GM13977 (cell line): ENCODE measurements at places on chromosomes 13 and 19.
A peak's percentile ranks its signal among the peaks of the same experiment; 100 is the strongest.

DNA sequence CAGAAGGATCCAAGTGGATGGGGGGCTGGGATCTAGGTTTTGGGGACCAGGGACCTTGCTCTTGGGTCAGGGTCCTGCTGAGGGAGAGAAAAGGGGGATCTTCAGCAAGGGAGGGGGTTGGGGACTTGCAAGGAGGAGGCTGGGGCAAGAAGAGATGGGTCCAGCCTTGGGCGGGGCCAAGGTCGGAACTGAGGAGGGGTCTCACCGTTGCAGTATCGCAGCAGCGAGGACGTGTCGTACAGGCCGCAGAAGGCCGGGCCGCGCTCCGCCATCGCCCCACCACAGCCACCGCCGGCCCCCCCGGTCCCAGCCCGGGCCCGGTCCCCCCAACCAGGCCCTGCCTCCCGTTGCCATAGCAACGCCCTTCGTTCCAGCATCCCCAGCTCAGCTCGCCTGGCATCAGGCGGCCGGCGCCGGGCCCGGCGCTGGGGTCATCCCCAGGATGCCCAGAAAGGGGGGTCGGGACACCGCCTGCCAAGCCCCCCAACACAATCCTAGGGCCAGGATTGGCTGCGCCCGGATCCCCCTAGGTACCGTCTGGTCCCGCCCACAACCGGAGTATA is 6.0 kb upstream of the EML2 start:
- DNase-seq = no peak

- peak; percentile 83 for DNase-seq
These were observed 9.9 kb downstream of the RANBP3 start for GRCh38 chr19:5967994-5968430.

DNA sequence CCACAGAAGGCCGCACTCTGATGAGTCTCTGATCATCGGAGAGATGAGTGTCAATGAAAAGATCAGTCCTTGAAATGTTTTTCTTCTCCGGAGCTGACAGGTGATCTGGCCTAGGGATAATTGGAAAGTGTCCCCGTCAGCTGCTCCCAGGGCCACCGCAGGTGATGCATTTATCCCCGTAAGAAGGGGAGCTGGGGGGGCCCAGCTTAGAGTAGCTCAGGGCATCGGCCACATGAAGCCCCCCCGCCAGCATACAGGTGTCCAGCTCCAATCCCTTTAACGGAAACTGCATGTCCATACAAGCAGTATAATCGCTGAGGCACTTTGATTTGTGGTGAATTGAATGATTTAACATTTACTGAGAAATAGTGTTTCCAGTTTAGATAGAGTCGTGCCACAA is 27.7 kb downstream of the ATP4B start:
- no peak for DNase-seq

DNA sequence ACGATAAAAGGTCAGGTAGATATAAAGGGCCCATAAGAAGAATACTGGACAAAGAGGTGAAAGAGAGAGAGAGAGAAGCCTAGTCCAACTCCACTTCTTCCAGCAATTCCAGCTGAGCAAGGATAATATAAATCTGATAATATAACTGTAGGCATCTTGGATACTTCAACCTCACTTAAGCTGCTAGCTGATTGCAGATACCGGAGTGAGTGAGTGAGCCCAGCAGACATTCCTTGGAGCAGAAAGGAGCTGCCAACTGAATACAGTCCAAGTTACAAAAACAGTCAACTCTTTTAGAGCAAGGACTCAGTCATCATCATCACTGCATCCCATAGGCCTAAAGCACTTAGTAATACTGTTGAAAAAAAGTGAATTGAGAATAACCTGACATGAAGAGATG is 387.6 kb downstream of the SLITRK6 start:
- DNase-seq = no peak

DNA sequence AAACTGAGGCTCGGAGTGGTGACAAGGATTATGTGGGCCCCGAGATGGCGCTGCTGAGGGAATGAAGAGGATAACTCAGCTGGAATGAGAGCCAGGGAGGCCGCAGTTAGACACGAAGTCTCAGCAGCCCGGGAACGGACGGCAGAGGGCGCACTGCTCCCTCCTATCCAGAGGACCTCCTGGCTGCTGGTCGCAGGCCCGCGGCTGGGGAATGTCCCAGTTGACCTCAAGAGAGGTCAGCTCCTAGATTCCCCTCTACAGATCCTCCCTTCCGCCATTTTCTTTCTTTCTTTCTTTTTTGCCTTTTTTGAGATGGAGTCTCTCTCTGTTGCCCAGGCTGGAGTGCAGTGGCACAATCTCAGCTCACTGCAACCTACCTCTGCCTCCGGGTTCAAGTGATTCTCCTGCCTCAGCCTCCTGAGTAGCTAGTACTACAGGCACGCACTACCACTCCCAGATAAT is 24.1 kb upstream of the ASPDH start:
- peak; percentile 86 for DNase-seq

GRCh38 chr13:110648146-110648819 is 32.9 kb downstream of the NAXD start:
- DNase-seq = no peak

DNA sequence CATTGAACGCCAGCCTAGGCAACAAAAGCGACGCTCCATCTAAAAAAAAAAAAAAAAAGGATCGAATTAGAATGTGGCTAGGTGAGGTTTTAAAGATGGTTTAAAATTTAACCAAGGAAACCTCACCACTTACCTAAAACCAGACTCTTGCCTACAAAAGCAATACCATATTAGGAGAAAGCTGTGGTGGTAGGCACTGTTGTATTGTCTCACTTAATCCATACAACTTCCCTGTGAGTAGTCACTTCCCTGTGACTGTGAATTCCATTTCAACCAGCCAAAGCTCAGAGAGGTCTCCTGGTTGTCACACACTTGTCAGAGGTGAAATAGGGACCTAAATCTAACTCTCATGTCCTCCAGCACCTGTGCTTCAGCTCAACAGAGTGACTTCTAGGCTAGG is 15.4 kb downstream of the SHISA2 start:
- no peak for DNase-seq

DNA sequence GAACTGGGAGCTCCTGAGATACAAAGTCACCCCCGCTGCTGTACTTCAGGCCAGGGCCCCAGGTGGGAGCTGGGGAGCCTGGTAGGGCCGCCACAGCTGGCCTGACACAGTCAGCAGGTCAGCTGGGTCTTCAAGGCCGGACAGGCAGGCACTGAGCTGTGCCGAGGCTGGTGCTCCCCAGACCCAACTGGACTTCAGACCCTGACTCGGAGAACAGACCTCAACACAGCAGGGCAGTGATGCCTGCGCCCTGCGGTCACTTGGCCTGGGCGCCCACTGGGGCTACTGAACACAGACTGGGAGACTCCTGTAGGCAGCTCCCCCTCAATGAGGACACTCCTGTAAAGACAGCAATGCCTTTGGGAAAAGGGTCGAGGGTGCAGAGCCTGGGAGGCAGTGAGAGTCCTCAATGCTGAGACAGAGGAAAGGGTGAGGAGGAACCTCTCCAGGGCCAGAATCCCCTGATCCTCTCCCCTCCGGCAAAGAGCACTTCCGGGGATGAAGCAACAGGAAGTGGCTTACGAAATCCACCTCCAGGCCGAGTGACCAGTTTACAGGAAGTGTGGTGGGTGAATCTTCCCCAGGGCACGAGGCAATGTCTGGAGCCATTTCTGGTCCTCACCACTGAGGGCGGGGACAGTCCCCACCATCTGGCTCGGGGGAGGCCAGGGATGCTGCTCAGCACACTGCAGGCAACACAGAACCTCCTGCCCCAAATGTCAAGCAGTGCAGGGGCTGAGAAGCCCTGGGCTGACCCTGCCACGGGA is 40.8 kb upstream of the ISYNA1 start:
- DNase-seq = peak; percentile 87

GRCh38 chr19:46624958-46625661 is at the start of gene PTGIR:
TSS of gene PTGIR (minus strand) at chr19:46625089. CDS start at chr19:46624225, 864 bp downstream.
- no peak for DNase-seq

DNA sequence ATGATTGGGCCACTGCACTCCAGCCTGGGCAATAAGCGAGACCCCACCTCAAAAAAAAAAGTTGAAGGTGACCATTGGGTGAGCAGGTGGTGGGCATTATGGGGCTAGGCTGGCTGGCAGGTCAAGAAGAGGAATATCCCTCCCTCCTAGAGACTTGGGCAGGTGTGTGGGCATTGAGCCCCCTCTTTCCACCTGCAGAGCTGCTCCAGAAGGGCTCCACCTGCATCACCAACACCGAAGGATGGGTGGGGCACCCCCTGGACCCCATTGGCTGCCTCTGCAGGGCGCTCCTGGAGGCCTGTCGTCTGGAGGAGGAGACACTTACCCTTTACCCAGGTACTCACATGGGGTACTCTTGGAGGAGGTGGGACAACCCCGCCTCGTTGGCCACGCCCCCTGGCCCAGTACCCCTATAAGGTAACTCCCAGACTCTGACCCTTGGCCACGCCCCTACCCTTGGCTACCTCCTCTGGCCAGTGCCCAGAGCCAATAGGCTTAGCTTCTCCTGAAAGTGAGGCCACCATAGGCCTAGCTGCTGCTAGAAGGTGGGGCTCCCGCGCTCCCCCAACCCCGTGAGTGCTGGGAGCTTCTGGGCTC is 21.9 kb downstream of the ZSWIM4 start:
- peak; percentile 74 for DNase-seq

DNA sequence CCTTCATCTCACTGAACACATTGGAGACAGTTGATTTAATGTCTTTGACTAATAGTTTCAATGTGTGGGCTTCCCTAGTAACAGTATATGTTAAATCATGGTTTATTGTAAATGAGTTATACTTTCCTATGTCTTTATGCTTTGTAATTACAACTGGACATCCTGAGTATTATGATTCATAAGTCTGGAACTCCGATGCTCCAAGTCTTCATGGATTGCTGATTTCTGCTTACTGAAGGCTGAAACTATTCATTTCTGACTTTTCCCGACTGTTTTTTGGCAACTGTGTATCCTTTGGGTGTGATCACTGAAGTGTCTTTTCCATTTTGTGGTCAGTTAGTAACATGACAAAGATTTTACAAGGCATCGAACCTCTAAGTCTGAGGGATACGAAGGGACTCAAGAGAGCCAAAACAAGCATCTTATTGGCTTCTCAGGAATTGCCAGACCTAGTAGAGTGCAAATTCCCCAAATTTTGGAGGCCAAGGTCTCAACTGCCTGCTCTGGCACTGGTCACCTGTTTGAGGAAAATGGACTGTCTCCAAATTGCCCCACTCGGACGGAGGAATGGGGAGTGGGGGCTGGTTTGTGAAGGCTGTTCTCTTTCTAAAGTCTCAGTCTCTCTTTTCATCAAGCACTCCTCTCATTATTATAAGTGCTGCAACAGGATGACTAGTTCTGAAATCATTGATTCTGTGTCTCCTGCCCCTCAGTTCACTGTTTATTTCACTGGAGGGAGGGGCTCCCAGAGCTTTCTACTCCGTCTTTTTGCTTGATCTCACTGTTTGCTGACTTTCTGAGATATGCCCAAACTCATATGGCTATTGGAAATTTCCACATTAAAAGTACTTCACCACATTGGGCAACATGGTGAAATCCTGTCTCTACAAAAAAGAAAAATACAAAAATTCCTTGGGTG is 20.2 kb upstream of the CD70 start:
- no peak for DNase-seq

GRCh38 chr19:46471116-46471733 is at the start of gene PNMA8A:
TSS of gene PNMA8A (minus strand) at chr19:46471563. CDS start at chr19:46471035, 528 bp downstream.
- DNase-seq = no peak

- DNase-seq = no peak
These were observed 1399.5 kb downstream of the PCDH9 start for GRCh38 chr13:65830411-65831205.

DNA sequence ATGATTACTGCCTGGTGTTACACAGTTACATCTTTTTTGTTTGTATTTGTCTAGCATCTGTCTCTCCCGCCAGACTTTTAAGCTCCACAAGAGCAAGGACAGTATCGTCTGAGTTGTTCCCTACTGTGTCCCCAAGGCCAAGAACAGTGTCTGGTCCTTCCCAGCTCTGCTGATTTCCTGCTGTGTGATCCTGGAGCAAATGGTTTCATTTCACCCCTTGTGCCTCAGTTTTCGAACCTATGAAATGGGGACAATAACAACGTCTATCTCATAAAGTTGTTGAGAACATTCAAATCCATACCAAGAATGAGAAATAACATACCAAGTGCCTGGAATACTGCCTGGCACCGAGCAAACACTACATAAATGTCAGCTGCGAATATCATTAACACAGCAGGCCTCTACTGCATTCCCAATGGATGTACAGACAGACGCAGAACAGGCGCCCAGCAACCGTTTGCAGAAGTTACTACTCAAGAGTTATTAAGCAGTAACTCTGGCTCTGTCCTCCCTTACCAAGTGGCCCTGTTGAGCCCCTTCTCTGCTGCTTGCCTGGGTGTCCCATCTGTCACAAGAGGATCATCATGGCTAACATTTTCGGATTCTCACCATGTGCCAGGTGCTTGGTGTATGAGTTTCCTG is 11.4 kb downstream of the XRCC1 start:
- no peak for DNase-seq

- DNase-seq = no peak
These were observed 151.5 kb downstream of the NHLRC3 start for GRCh38 chr13:39189778-39190177.

GRCh38 chr19:14473073-14473977 is 1.8 kb downstream of the PTGER1 start:
- peak; percentile 66 for DNase-seq

- DNase-seq = no peak
These were observed 72.3 kb downstream of the NAA16 start for GRCh38 chr13:41383386-41383785.

DNA sequence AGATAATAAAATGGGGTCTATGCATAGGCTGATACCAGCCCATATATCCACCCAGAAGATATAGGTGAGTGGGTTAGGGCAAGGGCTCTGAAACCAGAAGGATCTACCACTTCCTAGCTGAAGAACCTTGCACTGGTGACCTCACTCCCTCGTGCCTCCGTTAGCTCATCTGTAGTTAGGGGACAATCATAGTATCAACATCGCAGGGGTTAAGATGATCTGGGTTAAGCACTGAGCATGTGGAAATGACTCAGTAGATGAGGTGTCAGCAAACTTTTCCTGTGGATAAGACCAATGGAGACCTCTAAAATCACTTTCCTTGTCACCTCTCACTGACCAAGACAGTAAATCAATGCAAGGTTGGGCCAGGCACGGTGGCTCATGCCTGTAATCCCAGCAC is 30.5 kb downstream of the TNFSF14 start:
- DNase-seq = no peak

- DNase-seq = no peak
These were observed 16.3 kb upstream of the C19orf12 start for GRCh38 chr19:29731331-29731850.

- peak; percentile 66 for DNase-seq
These were observed 539 bp downstream of the ZNF554 start for GRCh38 chr19:2820112-2820702.

DNA sequence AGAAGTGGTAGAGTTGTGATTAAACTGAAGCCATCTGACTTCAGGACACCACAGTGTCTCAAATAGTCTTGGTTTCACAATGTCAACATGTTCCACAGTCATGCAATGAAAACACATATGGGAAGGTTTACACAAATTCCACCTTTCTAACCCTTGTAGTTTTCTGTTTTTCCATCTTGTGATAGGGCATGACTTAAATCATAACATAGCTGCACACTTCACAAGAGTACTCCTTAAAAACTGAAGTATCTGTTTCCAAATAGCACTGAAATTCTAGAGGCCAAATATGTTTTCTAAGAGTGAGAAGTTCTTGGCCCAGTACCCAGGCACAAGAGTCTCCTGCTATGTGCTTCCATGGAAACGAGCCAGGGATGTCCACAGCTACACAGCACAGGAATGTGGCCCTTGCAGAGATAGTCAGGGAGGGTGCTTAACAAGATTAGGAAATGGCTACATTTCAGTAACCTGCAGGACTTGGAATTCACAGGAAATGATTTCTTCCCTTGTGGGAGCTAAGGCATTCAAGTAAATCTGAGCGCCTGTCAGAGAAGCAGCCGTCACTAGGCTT is 269.1 kb downstream of the NDFIP2 start:
- no peak for DNase-seq
